Hepatocyte (in vitro differentiated cells): ENCODE measurements at places on chromosomes 2 and 18. TPM values are rescaled to one million over a fixed set of nuclear protein-coding genes. Genes with fewer than 3 reads are reported as not detected.
A peak's percentile ranks its signal among the peaks of the same experiment; 100 is the strongest.

Gene BOK
- total RNA-seq = 24.2 and 25.4 TPM in 2 replicates

Gene DCDC2C
- total RNA-seq = not detected in 2 replicates

Gene CFC1
- total RNA-seq = 12.4 and 15.1 TPM in 2 replicates

Gene LTBP1
- total RNA-seq = 60.9 and 68.9 TPM in 2 replicates

Gene QPCT
- 2.0 TPM in 1 of 2 replicates, not detected in the other for total RNA-seq

Gene LIMS3
- total RNA-seq = 0.60 and 1.4 TPM in 2 replicates

- no peak for DNase-seq
These were observed 7.8 kb upstream of the ARHGAP25 start for GRCh38 chr2:68726608-68727367.

DNA sequence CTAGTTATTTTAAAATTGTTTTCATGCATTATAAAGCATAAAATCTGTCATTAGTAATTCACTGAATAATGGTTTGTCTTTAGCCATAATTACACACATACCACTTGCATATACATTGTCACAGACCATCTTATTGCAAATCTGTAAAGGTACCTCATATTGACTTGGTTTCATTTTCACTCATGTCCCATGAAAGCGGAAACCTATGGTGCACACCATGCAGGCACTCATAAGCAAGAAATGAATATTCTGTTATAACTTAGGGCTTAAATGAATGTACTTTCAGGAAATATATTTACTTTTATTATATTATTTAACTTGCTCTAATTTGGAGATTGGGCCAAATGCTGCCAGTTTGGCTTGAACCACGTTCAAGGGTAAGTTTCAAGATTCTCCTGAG lies 29.2 kb upstream of the STK17B start:
- DNase-seq = no peak

- DNase-seq = no peak
These were observed 469.6 kb downstream of the TGIF1 start for GRCh38 chr18:3919396-3920061.

DNA sequence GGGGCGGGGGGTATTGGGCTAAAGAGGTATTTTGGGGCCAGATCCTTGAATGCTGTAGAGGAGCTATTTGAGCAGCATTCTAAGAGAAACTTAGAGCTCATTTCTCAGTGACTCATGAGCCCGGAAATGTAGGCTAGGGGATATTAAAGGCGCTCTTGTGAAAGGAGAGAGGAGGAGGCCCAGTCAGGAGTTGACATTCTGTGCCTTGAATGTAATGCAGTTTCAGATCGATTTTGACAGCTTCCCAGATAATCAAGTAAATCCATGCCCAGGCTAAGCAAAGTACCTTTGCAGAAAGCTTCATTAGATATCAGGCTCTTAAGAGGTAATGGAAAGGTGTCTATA lies 1.5 kb downstream of the CAB39 start:
- DNase-seq = peak; percentile 60

GRCh38 chr18:48728204-48728833 lies 189.5 kb downstream of the CTIF start:
- DNase-seq = no peak

DNA sequence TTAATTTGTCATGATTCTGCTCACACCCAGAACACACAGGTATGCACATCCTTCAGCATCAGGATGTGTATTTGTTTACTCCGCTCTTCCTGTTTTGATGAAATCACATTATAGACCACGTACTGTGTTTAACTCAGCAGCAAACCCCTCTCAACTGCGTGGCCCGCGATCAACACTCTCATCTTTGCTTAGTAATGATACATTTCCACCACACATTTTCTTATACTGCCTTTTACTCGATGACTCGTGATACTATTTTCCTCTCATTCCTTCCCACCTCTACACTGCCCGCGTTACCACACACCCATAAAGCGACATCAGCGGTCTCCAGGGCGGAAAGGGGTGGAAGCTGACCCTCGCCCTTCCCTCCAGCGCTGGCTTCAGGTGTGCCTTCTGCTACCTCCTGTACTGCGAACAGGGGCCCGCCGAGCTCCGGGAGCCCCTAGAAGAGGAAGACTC lies 1.3 kb downstream of the NETO1 start:
- no peak for DNase-seq

DNA sequence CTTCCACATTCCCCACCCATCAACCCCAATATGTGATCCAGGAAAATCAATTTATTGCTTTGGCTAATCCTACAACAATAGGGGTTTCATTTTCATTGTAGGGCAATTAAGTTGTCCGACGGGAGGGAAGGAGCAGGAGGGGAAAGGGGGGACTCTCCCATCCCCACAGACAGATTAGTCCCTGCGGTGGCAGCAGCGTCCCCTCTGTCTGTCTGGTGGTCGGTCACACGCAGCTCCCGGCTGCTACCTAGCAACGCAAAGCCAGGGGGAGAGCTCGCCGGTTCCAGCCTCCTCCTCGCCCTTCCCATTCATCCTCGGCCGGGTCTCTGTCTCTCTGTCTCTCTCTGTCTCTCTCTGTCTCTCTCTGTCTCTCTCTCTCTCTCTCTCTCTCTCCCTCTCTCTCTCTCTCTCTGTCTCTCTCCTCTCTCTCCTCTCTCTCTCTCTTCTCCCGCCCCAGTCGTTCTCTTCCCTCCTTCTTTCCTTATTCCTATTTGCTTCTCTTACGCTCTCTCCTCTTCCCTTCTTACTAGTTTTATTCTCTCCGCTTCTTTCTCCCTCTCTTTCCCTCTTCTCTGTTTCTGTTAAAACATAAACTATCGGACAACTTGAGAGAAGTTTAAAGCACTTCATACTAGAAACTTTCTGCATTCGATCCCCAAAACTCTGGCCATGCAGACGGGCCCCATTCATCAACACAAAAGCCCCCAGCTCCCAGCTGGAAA lies 1.2 kb downstream of the LRP2 start:
- peak; percentile 23 for DNase-seq

- no peak for DNase-seq
These were observed 2.4 kb upstream of the POU3F3 start for GRCh38 chr2:104851291-104852089.

DNA sequence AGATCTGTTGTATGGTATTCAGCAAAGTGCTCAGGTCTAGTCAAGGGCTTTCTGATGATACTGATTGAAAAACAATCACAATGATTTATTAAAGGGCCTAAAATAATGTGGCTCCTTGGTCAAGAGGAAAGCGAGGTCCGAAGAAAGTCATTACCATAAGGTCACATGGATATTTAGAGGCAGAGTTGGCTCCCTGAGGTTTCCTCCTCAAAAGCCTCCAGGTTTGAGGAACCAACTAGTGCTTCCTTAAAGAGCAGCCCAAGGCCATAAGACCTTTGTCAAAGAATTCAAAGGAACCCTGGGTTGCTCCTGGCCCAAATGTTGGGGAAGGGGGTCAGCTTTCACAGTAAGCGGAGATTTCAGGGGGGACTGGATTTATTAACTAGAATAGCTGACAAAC lies 280.7 kb upstream of the ATP5MC3 start:
- DNase-seq = no peak

- DNase-seq = no peak
These were observed 56.5 kb upstream of the TWIST2 start for GRCh38 chr2:238791354-238791753.

DNA sequence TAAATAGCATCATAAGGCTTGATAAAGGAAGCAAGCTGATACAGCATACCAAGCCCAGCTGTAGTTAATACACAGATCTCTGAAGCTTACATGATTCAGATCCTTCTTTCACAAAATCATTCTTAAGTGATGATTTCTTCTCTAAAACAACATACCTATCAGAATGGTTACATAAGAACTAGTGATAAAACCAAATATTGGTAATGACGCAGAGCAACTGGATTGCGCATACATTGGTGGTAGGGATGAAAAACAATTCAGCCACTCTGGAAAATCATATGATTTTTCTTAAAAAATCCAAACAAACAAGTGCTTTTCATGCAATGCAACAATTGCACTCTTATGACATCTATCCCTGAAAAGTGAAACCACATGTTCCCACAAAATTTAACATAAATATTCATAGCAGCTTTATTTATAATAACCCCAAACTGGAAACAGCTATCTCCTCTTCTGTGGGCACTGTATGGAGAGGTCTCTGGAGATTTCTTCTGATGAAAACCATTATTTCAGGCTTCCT lies 153.6 kb upstream of the DSEL start:
- no peak for DNase-seq

DNA sequence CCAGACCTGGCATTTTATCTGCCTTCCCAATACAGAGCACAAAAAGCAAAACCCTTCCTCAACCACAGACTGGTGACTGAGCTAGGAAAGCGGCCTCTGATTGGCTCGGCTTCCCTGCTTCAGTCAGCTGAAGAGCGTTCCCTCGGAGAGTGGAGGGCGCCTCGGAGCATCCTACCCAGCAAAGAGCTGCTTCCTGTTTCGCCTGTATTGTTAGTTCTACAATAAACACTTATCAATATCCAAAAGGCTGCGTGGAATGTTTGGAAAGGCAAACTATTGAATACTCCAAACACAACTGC lies 125.0 kb downstream of the CACNB4 start:
- DNase-seq = peak; percentile 36

DNA sequence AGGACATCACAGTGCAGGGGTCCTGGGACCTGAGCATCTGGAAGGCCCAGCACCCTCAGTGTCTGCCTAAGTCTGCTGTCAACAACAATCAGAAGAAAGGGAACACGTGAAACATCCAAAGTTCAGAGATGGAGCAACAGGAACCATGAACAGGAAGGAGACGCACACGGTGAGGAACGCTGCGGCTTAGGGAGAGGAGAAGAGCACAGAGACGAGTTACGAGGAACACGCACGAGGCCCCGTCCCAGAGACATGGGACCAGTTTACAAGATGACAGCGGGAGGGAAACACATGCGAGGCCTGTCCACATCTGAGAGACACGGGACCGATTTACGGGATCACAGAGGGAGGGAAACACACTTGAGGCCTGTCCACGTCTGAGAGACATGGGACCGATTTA lies 2.9 kb upstream of the KCNG2 start:
- no peak for DNase-seq

DNA sequence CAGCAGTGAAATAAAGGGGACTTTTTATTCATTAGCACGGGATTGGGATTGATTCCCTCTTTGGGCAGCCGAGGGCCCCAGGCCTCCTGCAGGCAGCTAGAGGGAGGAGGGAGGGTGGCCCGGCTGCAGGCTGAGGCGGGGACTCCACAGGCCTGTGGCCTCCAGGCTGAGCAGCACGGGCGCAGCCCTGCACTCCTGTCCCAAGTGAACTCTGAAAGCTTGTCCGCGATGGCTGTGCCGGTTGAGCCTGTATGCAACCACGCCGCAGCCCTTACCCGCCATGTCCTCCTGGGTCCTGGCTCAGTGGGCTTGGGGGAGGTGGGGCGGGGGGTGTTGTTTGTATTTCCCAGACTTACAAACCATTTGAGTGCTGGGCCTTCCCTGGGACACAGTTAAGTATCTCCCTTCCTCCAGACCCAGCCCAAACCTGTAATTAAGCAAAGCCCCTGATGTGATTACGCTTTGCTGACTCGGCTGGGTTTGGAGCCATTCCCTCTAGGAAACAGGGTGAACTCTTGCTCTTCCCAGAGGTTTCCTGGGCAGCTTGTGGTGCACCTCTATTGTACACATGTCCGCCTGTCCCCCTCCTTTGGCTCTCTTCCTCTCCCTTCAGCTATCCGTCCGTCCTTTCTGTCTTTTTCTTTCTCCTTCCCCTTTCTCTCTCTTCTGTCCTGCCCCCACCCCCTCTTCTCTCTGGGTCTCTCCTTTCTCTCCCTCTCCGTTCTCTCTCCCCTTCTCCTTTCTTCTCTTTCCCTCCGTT lies 5.3 kb downstream of the GLI2 start:
- DNase-seq = peak; percentile 46

- no peak for DNase-seq
These were observed 75.2 kb downstream of the KLHL29 start for GRCh38 chr2:23460228-23460627.

- no peak for DNase-seq
These were observed 32.8 kb upstream of the TANC1 start for GRCh38 chr2:158935617-158936016.

- DNase-seq = no peak
These were observed 98.5 kb downstream of the ATAD2B start for GRCh38 chr2:23828256-23828980.

GRCh38 chr2:194060269-194060668 lies 1596.8 kb upstream of the SLC39A10 start:
- DNase-seq = no peak

- no peak for DNase-seq
These were observed 669.3 kb downstream of the NR4A2 start for GRCh38 chr2:155663265-155663664.

- no peak for DNase-seq
These were observed 1.3 kb downstream of the ING5 start for GRCh38 chr2:241703032-241703604.

DNA sequence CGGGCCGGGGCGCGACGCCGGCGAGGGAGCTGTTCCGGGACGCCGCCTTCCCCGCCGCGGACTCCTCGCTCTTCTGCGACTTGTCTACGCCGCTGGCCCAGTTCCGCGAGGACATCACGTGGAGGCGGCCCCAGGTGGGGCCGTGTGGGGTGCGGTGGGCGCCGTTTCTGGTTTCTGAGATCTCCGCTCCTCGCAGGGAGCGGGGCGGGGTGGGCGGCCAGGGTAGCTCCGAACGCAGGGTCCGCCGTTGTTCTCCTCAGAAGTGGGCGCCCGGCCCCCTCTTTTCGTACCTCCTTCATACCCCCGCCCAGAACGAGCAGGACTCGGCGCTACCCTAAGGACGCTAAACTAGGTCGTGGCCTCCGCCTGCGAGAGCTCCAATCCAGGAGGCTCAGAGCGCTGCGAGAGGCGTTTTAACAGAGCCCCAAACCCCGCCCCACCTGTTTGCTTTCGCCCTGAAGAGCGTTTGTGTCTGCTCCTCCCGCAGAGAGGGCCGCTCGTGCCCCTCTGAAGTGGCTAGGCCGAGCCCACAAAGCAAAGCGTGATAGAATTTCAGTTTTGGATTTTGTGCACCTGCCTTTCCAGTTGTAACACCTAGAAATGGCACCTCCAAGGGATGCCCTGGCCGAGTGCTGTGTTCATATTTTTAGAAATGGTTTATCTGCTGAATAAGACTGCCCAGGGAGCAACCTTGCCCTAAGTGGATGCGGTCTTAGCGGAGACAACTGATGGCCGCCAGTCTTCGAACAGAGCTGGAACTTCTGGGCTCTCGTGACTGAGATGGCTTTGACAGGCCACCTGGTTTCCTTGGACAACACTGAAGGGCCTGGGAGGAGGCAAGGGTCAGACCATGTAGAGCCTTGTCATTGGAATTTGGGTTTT lies 626 bp downstream of the CAPN10 start:
- DNase-seq = peak; percentile 68

GRCh38 chr2:202608142-202608852 lies 26.5 kb upstream of the FAM117B start:
- no peak for DNase-seq

GRCh38 chr2:42051543-42052235 lies 3.9 kb downstream of the PKDCC start:
- DNase-seq = no peak

GRCh38 chr18:75846321-75846720 lies 418.8 kb upstream of the SMIM21 start:
- DNase-seq = no peak

DNA sequence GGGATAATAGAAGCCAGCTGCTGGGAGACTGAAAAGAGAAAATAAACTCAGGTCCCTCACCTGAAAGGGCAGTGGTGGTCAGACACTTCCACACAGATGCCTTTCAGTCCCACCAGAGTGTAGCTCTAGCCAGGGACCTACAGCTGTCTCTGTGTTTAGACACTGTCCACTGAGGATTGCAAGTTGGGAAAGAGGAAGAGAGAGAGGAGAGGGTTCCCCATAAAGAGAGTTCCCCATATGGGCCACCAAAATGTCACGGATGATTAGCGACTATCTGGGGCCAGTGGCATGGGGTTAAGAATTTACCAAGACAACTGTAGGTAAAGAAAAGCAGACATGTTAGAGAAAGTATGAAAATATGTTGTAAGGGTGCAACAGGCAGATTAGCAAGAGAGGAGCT lies 36.7 kb upstream of the SKA1 start:
- DNase-seq = no peak
